ENCODE measurements at places on chromosomes 6 and 20. TPM values are rescaled to one million over a fixed set of nuclear protein-coding genes. Genes with fewer than 3 reads are reported as not detected.

Gene NMBR
- total RNA-seq, result not detected

Gene SCRT2
- not detected for total RNA-seq

Gene DEFB132
- total RNA-seq, result not detected

GRCh38 chr6:5531853-5532375 lies 270.6 kb downstream of the FARS2 start:
- H3K27ac ChIP-seq, result no peak overlapping the region
- no peak for DNase-seq
- H3K36me3 ChIP-seq, result no peaks in the 10 kb centered on the region
- H3K27me3 ChIP-seq, result no peaks in the 10 kb centered on the region
- no peaks in the 10 kb centered on the region for H3K4me1 ChIP-seq

DNA sequence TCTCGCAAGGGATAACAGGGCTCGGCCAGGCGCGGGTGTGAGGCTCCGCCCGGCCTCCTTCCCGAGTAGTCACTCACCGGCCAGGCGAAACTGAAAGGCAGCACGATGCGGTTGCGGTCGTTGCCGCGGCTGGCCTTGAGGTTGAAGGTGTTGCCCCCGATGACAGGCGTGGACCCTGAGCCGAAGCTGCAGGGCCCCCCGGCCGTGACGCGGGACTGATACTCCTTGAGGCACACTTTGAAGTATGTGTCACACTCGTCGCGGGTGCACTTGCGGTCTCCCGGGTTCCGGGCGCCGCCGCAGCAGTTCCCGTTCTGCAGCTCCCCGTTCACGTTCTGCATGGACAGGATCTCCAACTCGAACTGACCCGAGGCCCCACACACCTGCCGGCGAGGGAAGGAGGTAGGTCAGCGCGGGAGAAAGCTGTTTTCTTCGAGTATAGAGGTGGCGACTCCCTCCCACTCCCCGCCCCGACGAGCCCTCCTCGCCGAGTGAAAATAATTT lies 1.1 kb downstream of the JAG1 start:
- no peaks in the 10 kb centered on the region for H3K36me3 ChIP-seq
- H3K4me1 ChIP-seq, result peaks cover 57% of the 10 kb centered on the region
- H3K4me3 ChIP-seq, result peak overlapping the region; percentile 84
- no peaks in the 10 kb centered on the region for H3K27me3 ChIP-seq
- peak; percentile 71 for DNase-seq
- peak overlapping the region; percentile 99 for H3K27ac ChIP-seq

GRCh38 chr20:62977613-62978560 lies 25.4 kb downstream of the SLC17A9 start:
- no peaks in the 10 kb centered on the region for H3K27me3 ChIP-seq
- no peak overlapping the region for H3K27ac ChIP-seq
- DNase-seq, result no peak
- H3K36me3 ChIP-seq, result no peaks in the 10 kb centered on the region
- peaks cover 3% of the 10 kb centered on the region for H3K4me1 ChIP-seq

- no peak overlapping the region for H3K27ac ChIP-seq
- H3K4me1 ChIP-seq, result peaks cover 3% of the 10 kb centered on the region
- no peaks in the 10 kb centered on the region for H3K36me3 ChIP-seq
- no peaks in the 10 kb centered on the region for H3K27me3 ChIP-seq
- H3K4me3 ChIP-seq, result no peak overlapping the region
These were observed 30.1 kb downstream of the PREP start for GRCh38 chr6:105372849-105373182.

DNA sequence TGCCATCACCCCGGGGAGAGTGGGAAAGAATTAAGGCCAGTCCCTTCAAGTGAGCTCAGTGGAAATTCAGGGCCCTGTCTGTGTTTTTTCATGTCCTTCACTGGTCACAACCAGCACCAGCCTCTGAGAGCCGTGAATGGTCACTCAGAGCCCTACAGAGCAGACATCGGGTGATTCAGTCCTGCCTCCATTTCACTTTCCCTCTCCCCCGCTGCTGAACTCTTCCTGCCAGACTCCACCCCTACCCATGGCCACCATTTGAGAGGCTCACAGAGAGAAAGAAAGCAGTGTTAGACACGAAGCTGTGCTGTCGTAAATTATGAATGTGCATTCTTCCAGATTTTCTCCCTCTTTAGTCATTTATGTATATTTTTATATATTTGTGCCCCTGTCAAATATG lies 5.4 kb downstream of the R3HDML start:
- H3K4me3 ChIP-seq, result no peak overlapping the region
- no peaks in the 10 kb centered on the region for H3K27me3 ChIP-seq
- H3K4me1 ChIP-seq, result no peaks in the 10 kb centered on the region
- H3K27ac ChIP-seq, result no peak overlapping the region

DNA sequence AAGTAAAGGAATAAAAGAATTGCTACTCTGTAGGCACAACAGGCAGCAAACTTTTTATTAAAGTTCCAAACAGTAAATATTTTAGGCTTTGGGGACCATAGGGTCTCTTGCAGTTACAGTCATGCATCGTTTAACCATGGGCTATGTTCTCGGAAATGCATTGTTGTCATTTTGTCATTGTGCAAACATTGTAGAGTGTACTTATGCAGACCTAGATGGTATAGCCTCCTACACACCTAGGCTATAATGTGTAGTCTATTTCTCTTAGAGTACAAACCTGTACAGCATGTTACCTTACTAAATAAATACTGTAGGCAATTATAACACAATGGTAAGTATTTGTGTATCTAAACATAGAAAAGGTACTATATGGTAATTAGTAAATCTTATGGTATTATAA lies 54.7 kb downstream of the CDS2 start:
- H3K4me1 ChIP-seq, result peaks cover 4% of the 10 kb centered on the region
- H3K27ac ChIP-seq, result no peak overlapping the region
- H3K27me3 ChIP-seq, result no peaks in the 10 kb centered on the region
- DNase-seq, result no peak

Gene SEMG1
- not detected for total RNA-seq

DNA sequence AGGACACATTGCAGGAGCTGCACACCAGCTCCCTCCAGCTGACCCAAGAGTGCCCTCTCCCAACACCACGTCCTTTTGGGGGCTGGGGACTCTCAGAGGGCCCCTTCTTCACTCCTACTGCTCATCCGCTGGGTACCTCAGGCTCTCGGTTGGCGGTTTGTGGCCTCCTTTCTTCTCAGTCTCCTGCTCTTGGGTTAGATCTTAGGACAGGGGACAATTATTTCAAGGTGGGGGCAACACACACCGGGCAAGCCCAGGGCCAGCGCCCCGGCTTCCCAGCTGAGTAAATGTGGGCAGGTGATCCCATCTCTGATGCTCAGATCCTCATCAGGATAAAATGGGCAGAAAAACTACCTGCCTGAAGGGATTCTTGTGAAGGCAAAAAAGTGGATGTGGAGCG lies 1.1 kb downstream of the TCF15 start:
- H3K27ac ChIP-seq, result no peak overlapping the region
- DNase-seq, result no peak
- H3K36me3 ChIP-seq, result no peaks in the 10 kb centered on the region
- no peak overlapping the region for H3K4me3 ChIP-seq

All from upper lobe of left lung (tissue), 6 donors.